ENCODE measurements at places on chromosomes 16 and 17.

- peak; percentile 70 for DNase-seq
- peaks cover 8% of the 10 kb centered on the region for H3K27me3 ChIP-seq
- H3K4me1 ChIP-seq = no peaks in the 10 kb centered on the region
- H3K27ac ChIP-seq = no peak overlapping the region
- peaks cover 3% of the 10 kb centered on the region for H3K36me3 ChIP-seq
These were observed 14.5 kb downstream of the GLIS2 start for GRCh38 chr16:4330277-4330874.

GRCh38 chr17:15340966-15341365 is 431 bp downstream of the TEKT3 start:
- no peaks in the 10 kb centered on the region for H3K36me3 ChIP-seq
- H3K27ac ChIP-seq = no peak overlapping the region
- DNase-seq = no peak
- peak overlapping the region; percentile 54 for H3K4me3 ChIP-seq
- peaks cover 5% of the 10 kb centered on the region for H3K4me1 ChIP-seq

- peak; percentile 64 for DNase-seq
- H3K27ac ChIP-seq = peak overlapping the region; percentile 99
- peak overlapping the region; percentile 76 for H3K4me3 ChIP-seq
- no peaks in the 10 kb centered on the region for H3K27me3 ChIP-seq
- peaks cover 94% of the 10 kb centered on the region for H3K36me3 ChIP-seq
These were observed 27.5 kb downstream of the GGA2 start for GRCh38 chr16:23482778-23483177.

DNA sequence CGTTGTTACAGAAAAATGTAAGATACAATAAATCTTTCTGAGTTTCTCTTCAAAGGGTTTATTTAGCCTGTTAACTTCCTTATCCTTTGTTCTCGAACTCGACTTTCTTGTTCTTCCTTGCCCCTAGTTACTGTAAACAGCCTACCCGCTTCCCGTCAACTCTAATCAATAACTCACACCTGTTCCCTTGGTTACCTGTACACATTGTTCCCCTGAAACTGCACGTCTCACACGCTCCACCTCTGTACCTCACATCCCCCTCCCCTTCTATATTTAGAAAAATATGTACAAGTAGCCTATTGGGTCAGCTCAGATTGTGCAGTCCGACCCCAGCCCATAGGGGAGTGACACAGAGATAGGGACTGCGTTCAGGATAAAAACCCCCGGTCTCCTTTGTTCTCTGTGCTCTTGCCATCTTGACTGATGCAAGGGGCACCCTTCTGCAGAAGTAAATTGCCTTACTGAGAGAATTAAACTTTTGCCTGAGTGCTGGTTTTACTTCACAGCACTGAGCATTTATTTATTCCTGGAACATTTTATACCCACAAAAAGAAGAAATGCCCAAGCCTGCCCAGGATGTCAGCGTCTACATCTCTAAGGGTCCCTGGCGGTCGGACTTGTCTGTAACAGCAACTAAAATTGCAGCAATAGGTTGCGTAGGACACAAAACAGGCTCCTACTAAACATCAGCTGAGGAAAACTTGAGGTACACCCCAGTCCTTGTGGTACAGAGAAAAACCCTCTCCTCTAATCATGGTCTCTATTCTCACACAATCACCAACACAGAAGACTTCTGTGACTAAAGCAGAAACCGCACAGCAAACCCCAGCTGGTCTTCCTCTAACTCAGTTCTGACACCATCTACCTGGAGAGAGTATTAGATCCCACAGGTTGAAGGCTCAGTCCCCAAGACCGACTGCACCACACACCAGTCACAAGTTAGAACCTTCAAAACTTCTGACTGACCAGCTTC is 11.3 kb downstream of the WDR45B start:
- H3K4me1 ChIP-seq = peaks cover 33% of the 10 kb centered on the region
- H3K27ac ChIP-seq = peak overlapping the region; percentile 25
- H3K4me3 ChIP-seq = no peak overlapping the region
- no peak for DNase-seq
- peaks cover 59% of the 10 kb centered on the region for H3K36me3 ChIP-seq

DNA sequence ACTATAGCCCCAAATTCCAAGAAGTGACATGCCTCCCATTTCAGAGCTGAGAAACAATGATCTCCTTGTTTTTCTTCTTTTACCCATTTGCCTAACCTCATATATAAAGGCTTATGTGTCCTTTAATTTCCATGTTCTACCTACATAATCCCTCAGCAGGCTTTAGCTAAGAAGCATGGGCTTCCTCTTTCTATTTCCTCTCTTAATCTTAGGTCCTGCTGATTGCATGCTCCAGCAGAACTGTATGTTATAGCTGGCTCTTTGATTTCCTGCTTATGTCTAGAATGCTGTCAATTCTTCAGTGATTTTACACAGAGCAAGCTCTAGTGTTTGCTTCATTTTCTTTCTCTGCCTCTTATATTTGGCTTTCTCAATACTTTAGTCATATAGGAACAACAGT is 151.7 kb upstream of the COX10 start:
- no peak overlapping the region for H3K27ac ChIP-seq
- DNase-seq = no peak
- no peak overlapping the region for H3K4me3 ChIP-seq
- H3K36me3 ChIP-seq = no peaks in the 10 kb centered on the region

- DNase-seq = no peak
- no peak overlapping the region for H3K27ac ChIP-seq
- peaks cover 33% of the 10 kb centered on the region for H3K36me3 ChIP-seq
These were observed 3.1 kb upstream of the LHX1 start for GRCh38 chr17:36934144-36934691.

DNA sequence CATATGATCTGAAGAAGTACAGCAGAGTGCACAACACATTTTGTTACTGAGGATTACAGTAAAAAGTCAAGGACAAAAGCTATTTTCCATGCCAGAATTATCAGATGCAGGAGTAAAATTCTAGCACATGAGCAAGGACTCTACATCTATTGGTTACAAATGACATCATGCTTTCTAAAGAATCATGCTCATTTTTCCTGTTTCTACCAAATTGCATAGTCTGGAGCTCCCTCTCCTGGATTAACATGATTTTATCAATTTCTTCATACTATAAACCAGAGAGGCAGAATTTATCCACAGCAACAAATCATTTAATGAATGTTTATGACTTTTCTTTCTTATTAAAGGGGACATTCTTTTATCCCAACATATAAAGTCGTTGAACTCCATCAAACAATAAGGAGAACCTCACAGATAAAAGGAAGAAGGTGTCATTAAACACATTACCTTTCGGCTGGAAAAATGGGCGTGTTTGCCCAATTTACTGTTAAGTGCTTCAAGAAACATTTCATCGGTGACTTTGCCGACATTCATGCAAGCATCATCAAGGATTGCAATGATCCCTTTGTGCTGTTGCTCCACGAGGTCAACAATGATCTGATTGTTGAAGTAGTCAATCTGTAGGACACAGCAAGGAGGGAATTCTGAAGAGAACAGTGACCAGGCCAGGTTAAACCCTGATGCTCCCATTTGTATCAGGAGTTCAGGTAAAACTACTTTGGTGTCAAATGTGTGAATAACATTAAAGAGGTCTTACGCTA is 121.7 kb downstream of the MYO1D start:
- H3K4me1 ChIP-seq = peaks cover 9% of the 10 kb centered on the region
- no peak overlapping the region for H3K27ac ChIP-seq
- no peaks in the 10 kb centered on the region for H3K36me3 ChIP-seq
- peak; percentile 5 for DNase-seq

GRCh38 chr16:15435216-15435864 is 952 bp downstream of the BMERB1 start:
- H3K4me1 ChIP-seq = peaks cover 16% of the 10 kb centered on the region
- H3K27ac ChIP-seq = peak overlapping the region; percentile 83
- no peak for DNase-seq
- no peaks in the 10 kb centered on the region for H3K36me3 ChIP-seq

- no peak for DNase-seq
- no peaks in the 10 kb centered on the region for H3K36me3 ChIP-seq
- H3K4me3 ChIP-seq = no peak overlapping the region
These were observed 16.3 kb upstream of the ENPP7 start for GRCh38 chr17:79714176-79715097.

DNA sequence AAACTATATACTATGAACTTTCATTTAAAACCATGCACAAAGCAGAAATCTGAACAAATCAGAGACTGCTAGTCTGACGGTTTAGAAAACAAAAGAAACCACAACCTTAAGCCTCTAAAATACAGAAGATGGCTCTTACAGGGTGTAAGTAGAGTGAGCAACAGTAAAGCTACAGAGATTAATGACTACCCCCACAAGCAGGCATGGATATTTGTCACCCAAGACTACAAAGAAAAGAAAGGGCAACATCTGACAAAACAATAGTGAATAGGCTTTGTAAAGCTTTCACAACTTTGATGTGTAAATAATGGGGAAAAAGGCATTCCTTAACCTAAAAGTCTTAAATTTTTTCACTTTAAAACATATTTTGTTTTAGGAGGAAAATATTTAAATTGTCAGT is 75.0 kb downstream of the SPAG9 start:
- H3K36me3 ChIP-seq = peaks cover 6% of the 10 kb centered on the region
- no peaks in the 10 kb centered on the region for H3K27me3 ChIP-seq
- peaks cover under 1% of the 10 kb centered on the region for H3K4me1 ChIP-seq
- no peak overlapping the region for H3K27ac ChIP-seq

DNA sequence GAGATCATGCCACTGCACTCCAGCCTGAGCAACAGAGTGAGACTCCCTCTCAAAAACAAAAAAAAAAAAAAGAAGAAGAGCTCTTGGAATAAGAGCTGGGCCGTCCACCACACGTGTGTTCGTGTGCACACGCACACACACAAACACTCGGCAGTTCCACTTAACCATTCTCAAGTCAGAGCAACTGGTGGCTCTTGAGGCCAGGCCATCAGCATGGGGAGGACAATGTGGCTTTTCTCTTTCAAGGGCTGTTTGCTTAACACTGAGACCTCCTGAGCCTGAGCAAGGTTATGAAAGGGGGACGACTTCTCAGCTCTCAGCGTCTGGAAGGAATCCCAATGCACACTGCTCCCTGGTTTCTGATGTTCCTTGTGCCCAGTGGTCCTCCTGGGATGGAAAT is 444.9 kb downstream of the SOX9 start:
- H3K27me3 ChIP-seq = no peaks in the 10 kb centered on the region
- no peak overlapping the region for H3K4me3 ChIP-seq
- H3K27ac ChIP-seq = no peak overlapping the region
- no peaks in the 10 kb centered on the region for H3K36me3 ChIP-seq

DNA sequence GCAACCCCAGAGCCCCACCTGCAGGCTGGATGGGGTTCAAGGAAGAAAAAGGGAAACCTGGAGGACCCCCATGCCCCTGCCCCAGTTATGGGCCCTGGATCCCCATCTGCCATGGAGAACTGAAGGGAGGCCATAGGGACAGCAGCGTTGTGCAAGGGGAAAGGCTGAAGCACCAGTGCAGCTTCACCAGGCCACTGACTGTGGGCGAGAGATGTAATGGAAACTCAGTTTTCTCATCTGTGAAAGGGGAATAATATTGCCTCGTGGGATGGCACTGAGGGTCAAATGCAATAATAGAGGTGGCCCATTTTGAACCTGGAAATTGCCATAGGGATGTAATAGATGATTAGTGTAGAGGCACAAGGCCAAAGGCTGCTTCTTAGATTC is 9.9 kb upstream of the TSPOAP1 start:
- peaks cover 62% of the 10 kb centered on the region for H3K36me3 ChIP-seq
- H3K27me3 ChIP-seq = no peaks in the 10 kb centered on the region

- H3K27ac ChIP-seq = no peak overlapping the region
- H3K4me3 ChIP-seq = no peak overlapping the region
- peaks cover 4% of the 10 kb centered on the region for H3K4me1 ChIP-seq
- H3K36me3 ChIP-seq = peaks cover 10% of the 10 kb centered on the region
- no peak for DNase-seq
These were observed 71.7 kb upstream of the MTMR4 start for GRCh38 chr17:58586009-58586644.

DNA sequence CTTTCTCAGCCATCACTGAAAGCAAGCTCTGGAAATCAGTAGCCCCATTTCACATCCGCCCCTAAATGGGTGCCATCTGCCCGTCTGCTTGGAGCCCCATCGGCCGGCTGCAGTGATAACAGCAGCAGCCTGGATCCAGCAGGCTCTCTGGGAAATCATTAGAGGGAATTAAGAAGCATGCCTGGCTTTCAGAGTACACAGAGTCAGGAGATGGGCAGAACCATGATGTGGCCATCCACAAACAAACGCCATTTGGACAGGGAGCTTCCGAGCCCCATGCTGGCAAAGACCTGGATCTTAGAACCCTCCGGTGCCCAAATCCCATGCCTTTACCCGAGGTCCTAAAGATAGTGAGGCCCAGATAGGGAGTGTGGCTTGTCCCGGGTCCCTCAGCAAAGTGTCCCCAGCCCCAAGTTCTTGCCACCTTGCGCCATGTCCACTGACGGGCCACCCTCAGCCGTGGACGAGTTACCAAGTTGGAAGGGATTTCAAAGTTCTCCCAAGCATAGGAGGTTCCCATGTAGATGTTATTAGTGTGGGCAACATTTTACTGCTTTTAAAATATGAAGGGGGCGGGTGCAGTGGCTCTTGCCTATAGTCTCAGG is 1.0 kb upstream of the LITAF start:
- DNase-seq = no peak
- peak overlapping the region; percentile 91 for H3K4me3 ChIP-seq
- H3K27me3 ChIP-seq = no peaks in the 10 kb centered on the region
- peaks cover 21% of the 10 kb centered on the region for H3K4me1 ChIP-seq

DNA sequence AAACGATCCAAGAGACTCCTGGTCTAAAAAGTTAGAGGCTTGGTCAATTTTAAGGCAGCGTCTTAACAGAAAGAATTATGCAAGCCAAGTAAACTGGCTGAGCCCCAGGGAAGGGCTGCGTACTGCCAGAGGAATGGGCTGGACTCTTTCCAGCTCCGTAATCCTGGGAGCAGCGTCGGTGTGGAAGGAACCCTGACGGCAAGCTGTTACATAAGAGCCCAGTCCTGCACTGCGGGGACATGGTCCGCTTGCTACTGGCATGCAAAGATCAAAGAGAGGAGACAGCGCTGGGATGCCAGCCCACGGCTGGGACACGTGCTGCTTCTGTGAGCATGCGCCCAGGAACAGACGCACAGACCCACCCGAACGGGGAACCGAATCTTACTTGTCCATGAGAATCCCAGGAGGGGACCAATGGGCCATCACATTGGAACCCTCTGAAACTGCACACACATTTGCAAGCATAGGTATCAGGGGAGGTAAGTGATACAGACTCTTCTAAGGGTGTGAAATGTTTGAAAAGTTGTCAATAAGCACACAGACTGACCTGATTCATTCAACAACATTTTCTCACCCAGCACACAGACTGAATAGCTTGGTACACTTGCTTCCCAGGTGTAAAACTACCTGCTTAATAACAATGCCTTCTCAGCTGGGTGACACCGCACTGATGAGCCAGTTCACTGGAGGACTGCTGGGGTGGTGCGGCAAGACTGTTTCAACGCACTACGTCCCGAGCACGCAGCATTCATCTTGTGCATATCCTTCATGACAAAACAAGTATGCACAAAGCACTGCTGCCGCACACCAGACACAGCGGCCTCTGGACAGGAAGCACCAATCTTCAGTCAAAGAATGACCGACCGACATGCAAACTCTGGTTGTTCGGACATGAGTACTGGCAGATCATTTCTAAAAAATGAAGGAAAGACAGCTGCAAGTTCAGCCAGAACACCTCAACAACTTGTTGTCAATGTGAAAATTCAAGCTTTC is 94.9 kb downstream of the ANKRD11 start:
- no peak overlapping the region for H3K27ac ChIP-seq
- no peak for DNase-seq
- H3K4me1 ChIP-seq = peaks cover 51% of the 10 kb centered on the region
- H3K27me3 ChIP-seq = no peaks in the 10 kb centered on the region
- H3K36me3 ChIP-seq = peaks cover 44% of the 10 kb centered on the region

GRCh38 chr17:75683583-75683982 is 16.4 kb downstream of the SAP30BP start:
- no peak overlapping the region for H3K27ac ChIP-seq
- no peaks in the 10 kb centered on the region for H3K27me3 ChIP-seq
- H3K4me3 ChIP-seq = no peak overlapping the region
- peaks cover 47% of the 10 kb centered on the region for H3K36me3 ChIP-seq

Measured in effector memory CD8-positive, alpha-beta T cell (primary cell).